ENCODE measurements at places on chromosomes 3 and 15.

GRCh38 chr3:124779751-124780191 lies 49.5 kb downstream of the UMPS start:
- DNase-seq = no peak

GRCh38 chr15:39756806-39757522 lies 25.7 kb downstream of the FSIP1 start:
- no peak for DNase-seq

GRCh38 chr15:59419170-59419569 lies 18.8 kb upstream of the FAM81A start:
- no peak for DNase-seq

- peak; percentile 43 for DNase-seq
Observed at GRCh38 chr15:38991126-38991525, 426.5 kb upstream of the RASGRP1 start.

DNA sequence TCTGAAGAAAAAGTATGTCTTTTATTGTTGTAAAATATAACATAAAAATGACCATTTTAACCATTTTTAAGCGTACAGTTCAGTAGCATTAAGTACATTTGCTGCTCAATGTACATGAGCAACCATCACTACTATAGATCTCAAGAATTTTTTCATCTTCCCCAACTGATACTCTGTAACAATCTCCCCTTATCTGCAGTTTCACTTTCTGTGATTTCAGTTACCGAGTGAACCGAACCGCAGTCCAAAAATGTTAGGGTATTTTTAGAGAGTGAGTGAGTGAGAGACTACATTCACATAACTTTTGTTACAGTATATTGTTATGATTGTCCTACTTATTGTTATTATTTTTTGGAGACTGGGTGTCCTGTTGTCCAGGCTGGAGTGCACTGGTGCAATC lies 9.0 kb upstream of the SLC25A26 start:
- DNase-seq = no peak

- peak; percentile 53 for DNase-seq
Observed at GRCh38 chr3:39147711-39148434, 5.5 kb downstream of the CSRNP1 start.

GRCh38 chr3:195054311-195054710 lies 216.6 kb downstream of the XXYLT1 start:
- DNase-seq = no peak

GRCh38 chr3:102530415-102531181 lies 95.8 kb downstream of the ZPLD1 start:
- DNase-seq = no peak

DNA sequence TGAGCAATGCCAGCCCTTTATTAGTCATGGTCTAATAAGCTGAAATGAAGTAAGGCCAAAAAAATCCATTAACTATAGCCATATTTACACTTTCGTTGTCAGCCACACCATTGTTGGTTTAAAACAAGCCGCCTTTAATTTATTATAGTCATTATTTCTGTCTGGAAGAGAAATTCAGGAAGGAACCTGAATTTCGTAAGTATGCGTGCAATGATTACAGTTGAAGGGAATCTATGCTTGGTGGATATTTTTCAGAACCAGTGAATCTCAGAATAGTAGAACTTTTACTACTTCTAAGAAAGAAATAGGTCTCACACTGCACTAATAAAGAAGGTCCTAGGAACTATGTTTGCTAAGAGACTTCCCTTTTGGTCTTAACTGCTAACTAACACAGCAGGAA lies 59.1 kb downstream of the FAM43A start:
- DNase-seq = no peak

DNA sequence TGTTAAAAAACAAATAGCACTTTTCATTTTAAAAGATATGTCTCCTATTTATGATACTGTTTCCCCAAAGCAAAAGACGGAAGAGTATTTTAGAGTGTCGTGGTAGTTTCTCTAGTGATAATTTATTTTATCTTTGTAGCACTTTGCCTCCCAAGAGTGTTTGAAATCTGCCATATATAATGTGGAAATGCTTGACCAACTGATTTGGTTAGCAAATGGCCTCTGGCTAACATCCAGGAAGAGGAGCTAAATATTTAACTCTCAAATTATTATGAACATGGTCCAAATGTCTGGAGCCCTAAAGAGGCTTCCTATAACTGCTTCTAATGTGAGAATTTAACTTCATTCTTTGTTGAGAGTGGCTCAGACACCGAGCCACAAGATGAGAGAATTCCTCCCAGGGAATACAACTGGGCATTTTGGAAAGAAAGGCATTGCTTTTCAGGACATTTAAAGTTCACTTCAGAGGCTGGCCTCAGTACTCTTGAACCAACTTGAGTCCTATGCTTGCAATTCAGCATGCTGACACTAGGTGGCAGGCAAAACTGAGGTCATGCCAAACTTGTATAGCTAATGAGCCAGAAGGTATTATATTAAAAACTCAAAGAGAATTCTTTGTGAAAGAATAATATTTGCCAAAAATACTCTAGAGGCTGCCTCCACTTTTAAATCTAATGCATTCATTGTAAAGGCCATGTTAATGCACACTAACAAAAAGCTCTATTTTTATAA lies 104.5 kb downstream of the RARB start:
- peak; percentile 34 for DNase-seq

DNA sequence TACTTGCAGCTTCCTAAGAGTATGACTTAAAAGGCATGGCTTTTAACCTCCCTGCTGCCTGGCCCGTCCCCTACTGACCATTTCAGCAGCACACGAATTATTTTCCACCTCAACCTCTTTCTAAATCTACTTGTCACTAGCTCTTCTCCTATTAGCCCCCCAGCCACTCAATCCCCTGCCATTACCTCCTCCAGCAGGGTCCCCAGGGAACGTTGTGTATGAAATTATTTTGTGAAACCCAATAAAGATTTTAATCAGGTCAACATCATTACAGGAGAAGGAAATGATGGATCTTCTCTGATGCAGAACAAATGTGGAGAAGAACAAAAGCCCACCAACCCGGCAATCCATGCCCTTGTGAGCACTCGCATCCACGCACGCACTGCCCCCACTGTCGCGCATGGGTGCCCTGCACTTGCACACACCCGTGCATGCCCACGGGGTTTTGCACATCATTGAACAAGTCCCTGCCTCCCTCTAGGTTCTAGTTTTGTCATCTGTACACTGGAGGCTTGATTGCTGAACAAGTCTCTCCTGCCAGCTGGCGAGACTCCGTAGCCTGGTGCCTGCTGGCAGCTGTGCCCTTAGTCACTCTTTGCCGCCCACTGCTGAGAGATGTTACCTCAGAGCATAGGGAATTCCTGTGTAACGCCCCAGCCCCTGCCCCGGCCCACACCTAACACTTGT lies 51.6 kb downstream of the LINGO1 start:
- DNase-seq = no peak

DNA sequence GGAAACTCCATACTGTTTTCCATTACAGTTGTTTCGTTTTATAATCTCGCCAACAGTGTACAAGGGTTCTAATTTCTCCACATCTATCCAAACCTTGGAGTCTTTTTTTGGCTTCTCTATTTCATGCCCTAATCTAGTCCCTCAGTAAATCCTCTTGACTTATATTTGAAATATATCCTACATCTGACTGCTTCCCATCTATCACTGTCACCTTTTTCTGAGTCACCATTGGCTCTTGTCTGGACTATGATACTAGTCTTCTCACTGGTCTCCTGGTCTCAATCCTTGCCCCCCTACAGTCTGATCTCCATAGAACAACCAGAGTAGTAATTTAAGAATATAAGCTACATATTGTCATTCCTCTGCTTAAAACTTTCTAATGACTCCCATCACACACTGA lies 80.0 kb downstream of the ITPR1 start:
- no peak for DNase-seq

DNA sequence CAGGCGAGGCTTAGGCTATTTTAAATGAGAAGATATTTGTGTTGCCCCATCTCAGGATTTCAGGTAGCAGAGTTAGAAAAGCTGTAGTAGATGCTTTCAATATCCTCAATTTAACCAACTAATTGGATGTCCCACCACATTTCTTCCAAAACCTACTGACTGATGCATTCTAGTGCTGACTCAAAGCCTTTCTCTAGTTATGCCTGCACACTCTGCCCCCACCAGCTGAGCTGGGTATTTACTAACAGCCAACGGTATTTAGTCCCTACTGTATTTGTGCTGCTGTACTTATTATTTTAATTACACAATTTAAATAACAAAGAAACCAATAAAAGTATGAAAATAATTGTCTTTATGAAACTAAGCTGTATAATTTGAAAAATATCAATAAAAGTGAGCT lies 139.5 kb downstream of the OSBPL10 start:
- no peak for DNase-seq

DNA sequence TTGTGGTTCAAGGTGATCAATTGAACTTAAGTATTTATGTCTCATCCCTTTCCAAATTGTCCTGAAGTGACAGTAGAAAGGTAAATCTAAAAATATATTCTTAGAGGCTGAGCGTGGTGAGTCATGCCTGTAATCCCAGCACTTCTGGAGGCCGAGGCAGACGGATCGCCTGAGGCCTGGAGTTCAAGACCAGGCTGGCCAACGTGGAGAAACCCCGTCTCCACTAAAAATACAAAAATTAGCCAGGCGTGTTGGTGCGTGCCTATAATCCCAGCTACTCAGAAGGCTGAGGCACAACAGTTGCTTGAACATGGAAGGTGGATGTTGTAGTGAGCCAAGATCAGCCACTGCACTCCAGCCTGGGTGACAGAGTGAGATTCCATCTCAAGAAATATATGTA lies 226.6 kb downstream of the DPH6 start:
- DNase-seq = no peak

- no peak for DNase-seq
Observed at GRCh38 chr3:49182682-49183081, 11.3 kb downstream of the KLHDC8B start.

DNA sequence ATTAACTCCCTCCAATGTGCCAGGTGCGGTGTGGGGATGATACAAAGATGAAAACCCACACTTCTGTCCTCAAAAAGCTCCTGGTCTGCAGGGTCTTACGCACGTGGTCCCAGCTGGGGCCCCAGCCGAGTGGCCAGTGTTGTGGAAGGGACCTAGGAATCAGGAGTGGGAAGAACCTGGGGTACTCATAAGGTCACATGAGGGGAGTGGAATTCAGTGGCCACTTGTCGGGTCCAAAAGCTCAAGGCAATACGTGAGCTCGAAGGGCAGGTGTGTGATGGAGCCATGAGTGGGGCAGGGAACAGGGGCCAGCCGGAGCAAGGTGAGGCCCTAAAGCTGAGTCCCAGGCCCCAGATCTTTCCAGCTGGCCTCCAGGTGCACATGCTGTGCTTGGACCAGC lies 260.0 kb upstream of the LYSMD4 start:
- no peak for DNase-seq

GRCh38 chr3:185983495-185984141 lies 45.8 kb upstream of the TRA2B start:
- DNase-seq = peak; percentile 85

DNA sequence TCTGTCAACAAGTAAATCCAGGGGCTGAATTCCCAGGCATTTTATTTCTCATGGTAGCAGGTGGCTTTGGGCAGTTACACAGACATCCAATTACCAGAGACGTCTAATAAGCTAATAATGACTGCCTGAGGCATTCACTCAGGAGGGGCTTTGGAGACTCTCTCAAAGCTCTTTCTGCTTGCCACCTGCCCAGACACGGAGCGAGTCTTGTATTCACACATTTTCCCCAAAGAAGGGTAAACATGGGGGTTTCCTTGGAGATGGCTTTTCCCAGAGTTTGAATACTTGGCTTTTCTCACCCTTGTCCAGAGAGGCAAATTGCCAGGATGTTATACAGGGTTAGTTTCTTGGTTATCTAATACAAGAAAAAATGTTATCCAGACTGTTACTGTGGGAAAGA lies 132.6 kb downstream of the DIPK2A start:
- no peak for DNase-seq

- DNase-seq = no peak
Observed at GRCh38 chr3:29100292-29100691, 180.6 kb upstream of the RBMS3 start.

DNA sequence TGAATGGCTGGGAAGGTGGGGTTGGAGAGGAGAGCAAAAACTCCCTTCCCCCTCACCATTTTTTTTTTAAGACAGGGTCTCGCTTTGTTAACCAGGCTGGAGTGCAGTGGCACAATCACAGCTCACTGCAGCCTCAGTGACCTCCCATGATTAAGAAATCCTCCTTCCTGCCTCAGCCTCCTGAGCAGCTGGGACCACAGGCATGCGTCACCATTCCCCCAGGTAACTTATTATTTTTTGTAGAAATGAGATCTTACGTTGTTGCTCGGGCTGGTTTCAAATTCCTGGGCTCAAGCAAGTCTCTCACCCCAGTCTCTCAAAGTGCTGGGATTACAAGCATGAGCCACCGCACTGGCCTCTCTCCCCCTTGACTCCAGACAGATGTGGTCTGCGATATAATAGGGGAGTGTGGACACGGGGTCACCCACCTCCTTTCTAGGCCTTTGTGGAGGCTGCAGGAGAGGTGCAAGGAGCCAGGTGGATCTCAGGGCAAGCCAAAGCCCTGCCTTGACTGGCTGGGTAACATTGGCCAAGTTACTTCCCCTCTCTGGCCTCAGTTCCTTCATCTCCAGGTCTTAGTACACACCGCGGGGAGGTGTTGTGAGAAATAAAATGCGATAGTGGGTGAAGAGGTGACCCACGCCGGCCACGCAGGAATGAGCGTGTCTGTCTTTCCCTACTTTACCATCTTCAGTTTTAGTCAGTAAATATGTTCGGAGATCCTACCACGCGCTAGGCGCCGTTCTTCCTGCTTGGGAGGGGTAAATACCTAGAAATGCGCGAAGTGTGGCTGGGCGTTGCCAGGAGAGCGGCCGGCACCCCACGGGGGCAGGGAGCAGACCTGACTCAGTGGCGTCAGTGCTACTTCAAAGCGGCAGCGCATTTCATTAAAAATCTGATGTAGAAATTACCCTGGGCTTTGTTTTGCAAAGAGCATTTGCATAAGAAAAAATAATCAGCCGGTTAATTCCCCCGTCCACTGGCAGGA lies 20.2 kb upstream of the CORO2B start:
- peak; percentile 78 for DNase-seq

GRCh38 chr15:48528921-48529320 lies 116.6 kb downstream of the FBN1 start:
- no peak for DNase-seq

- DNase-seq = no peak
Observed at GRCh38 chr15:75677465-75678323, 30.0 kb downstream of the SNX33 start.

GRCh38 chr3:53134631-53135232 lies 4.5 kb upstream of the RFT1 start:
- DNase-seq = peak; percentile 92

- DNase-seq = no peak
Observed at GRCh38 chr3:127423856-127424765, 136.3 kb upstream of the PRR20G start.

GRCh38 chr3:122058294-122058693 lies 3.1 kb downstream of the CD86 start:
- no peak for DNase-seq
